ENCODE measurements at places on chromosomes 11 and 22. TPM values are rescaled to one million over a fixed set of nuclear protein-coding genes. Genes with fewer than 3 reads are reported as not detected.
A peak's percentile ranks its signal among the peaks of the same experiment; 100 is the strongest.

- DNase-seq = no peak
Measured at GRCh38 chr11:104122011-104122635, 41.8 kb downstream of the PDGFD start.

GRCh38 chr11:66222358-66223149 lies 45.9 kb upstream of the RAB1B start:
- DNase-seq = peak; percentile 88

- DNase-seq = peak; percentile 21
Measured at GRCh38 chr11:94926698-94927237, 46.6 kb downstream of the CWC15 start.

DNA sequence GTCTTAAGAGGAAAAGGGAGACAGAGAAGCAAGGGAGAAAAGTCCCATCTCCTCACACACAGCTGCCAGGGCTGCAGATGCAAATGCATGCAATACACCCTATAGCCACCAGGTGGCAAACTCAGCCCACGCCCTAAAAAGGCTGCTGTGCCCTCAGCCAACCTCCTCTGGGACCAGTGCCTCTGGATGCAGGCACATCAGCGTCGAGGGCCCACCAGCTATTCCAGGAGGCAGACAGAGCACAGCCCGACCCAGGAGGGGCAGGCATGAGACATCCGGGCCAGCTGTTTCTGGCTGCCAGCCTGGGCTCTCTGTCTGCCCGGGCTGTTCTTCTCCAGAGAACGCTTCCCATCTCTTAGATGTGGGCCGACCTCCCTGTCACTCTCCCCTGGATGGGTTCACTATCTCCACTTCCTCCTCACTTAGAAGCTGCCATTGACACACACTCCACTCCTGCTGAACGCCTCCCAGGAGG lies 39.7 kb downstream of the TPBGL start:
- DNase-seq = peak; percentile 27

DNA sequence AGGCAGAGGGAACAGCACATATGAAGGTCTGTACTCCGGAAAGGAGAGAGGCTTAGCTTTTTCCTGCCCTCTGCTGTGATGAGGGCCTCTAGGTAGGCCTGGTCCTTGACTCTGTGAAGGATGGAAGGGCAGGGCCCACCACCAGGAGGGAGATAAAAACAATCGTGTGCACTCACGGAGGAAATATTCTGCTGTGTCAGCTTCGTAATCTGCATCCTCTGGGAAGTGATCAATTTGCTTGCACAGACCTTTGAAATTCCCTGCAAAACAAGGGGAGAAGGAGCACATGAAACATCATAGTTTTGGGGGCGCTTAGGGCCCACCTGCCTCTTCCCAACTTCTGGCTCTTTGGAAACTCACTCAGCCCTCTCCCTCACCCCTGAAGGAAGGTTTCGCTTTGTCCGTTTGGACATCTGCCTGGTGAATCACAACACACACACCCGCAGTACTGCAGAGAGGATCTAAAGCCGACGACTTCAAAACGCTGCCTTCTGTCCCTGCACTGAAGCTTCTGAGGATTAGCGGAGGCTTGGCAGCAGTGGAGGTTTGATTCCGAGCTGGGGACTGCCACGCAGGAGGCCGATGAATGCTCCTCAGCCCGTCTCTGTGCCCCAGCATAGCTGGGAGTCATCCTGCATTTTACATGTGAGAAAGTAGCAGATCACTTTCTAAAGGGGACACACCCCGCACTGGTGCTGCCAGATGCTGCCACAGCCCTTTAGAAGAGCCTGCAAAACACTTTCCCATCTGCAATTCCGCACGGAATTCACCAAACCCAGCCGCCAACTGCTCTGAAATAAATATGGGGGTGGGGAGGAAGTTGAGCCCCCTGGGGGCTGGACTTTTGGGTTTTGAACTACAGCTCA lies 58.6 kb upstream of the EIF3D start:
- DNase-seq = no peak

GRCh38 chr11:102617466-102618008 lies 7.6 kb downstream of the MMP20 start:
- no peak for DNase-seq

SLC1A2 gene
- 0.56 TPM for total RNA-seq

NUP160 gene
- 47.1 TPM for total RNA-seq
